ENCODE measurements at places on chromosomes 5 and 9.

DNA sequence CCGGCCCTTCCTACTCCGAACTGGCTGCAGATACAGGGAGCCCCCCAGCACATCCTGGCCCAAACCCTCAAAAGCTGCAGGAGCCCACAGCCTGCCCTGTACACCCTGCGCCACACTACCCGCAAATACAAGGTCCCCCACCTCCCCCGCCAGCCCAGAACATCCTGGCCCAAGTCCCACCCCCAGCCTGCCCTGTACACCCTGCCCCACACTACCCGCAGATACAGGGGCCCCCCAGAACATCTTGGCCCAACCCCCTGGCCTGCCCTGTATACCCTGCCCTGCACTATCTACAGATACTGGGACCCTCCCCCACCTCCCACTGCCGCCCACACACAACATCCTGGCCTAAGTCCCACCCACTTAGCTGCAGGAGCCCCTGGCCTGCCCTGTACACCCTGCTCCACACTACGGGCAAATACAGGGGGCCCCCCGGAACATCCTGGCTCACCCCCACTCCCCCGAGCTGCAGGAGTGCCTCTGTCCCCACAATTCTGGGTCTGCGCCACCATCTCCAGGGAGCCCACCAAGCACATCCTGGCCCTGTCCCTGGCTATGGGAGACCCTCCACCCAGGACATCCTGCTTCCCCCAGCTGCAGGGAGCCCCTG, 8.3 kb downstream of the LPCAT1 start:
- no peak for DNase-seq

DNA sequence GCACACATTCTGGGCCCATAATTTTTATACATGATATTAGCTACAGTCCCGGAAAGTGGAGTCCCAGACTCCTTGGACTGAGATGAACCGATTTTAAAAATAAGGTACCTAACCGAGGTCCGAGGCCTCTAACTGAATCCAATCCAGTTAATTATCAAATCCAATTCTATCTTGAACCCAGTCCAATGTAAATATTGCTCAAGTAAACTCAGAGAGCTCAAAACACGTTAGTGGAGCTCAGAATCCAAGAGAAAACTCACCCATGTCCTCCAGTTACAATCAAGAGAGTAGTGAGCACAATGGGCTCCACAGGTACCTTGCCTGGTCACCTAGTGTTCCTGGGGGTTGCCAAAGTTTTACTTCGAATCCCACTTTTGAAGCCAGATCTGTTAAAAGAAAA, 37.9 kb upstream of the DIRAS2 start:
- no peak for DNase-seq

- no peak for DNase-seq
These were observed 45.8 kb downstream of the KIAA1958 start for GRCh38 chr9:112532427-112532826.

DNA sequence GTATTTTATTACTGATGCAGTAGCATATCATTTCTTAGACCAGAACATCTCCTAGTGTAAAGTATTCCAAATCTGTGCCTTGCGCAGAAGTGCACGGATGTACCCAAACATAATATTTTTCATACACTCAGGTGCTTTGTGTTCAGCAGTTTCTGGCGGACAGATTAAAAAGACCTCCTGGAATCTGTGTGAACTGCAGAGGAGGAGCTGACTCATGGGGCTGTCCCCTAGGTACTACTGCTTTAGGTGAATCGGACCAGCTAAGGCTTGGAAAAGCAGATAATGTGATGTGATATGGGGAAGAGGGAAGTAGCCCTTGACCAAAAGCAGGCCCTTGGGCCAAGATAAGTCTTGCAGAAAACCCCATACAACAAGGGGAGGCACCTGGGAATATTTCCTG, 310.1 kb downstream of the PLK2 start:
- DNase-seq, result no peak

GRCh38 chr9:135736272-135736978, 34.4 kb downstream of the KCNT1 start:
- DNase-seq, result no peak

- DNase-seq, result no peak
These were observed 3.6 kb upstream of the NR5A1 start for GRCh38 chr9:124510650-124511425.

- no peak for DNase-seq
These were observed at the start of gene NME5 for GRCh38 chr5:138138949-138139780. TSS of gene NME5 (minus strand) at chr5:138139428. CDS start at chr5:138138780, 648 bp downstream.

- DNase-seq, result no peak
These were observed 18.1 kb downstream of the LPCAT1 start for GRCh38 chr5:1505506-1506241.

DNA sequence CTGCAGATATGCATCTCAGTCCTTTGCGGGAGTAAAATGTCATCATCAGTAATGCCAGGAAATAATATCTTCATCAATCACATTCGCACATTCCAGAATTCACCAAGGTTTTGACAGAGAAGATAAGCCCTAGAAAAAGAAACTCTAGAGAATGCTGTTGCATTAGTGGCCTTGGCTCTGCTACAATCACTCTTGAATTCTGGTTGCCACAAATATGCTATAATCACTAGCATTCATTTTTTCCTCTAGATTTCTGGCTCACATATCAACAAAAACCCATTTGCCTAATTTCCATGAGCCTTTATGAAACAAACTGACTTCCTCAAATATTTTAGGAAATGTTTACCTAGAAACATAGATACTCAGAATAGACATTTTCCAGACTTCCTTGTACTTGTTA, 653.4 kb downstream of the ANXA1 start:
- no peak for DNase-seq

DNA sequence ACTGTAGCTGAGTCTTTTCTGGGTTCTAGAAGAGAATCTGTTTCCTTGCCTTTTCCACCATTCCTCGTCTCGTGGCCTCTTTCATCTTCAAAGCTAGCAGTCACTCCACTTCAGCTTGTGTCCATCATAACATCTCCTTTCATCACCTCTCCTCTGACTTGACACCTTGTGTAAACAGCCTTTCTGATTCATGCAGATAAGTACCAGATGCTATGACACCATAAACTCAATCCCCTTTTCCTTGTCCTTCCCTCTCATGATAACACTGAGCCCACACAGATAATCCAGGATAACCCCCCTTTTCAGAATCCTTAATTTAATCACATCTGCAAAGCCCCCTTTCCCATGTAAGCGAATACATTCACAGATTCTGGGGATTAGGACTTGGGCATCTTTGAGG, 95.5 kb downstream of the SNX24 start:
- DNase-seq, result no peak

DNA sequence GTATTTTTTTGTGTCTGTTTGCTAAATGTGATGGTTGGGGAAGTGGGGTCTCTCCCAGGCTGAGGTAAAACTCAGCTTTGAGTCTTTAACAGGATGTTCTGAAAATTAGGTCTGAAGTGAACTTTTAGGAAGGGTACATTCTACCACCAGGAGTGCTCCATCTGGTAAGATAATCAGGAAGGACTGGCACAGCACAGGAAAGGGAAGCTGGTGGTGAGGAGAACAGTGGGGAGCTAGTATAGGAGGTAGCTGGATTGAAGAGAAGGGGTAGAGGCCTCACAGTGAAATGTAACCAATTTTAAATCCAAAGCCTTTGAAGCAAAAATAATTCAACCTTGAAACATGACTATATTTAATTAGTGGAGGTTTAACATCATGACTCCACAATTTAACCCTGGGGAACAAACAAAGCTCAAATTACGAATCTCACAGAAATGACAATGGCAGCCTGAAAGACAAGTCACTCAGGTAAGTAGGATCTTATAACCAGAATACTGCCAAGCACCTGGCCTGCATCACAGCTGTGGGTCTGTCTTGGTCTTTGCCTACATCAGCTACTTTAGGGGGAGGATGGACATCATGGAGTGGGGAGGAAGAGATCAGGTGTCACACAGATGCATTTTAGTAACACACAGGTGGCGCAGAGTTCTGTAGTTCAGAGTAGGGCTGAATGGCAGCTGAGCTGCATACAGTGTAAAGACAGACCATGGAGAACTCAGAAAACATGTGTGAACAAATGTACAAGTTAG, 445.3 kb downstream of the DMRT2 start:
- no peak for DNase-seq

- DNase-seq, result no peak
These were observed 1952.6 kb downstream of the MAT2B start for GRCh38 chr5:165457859-165458481.

DNA sequence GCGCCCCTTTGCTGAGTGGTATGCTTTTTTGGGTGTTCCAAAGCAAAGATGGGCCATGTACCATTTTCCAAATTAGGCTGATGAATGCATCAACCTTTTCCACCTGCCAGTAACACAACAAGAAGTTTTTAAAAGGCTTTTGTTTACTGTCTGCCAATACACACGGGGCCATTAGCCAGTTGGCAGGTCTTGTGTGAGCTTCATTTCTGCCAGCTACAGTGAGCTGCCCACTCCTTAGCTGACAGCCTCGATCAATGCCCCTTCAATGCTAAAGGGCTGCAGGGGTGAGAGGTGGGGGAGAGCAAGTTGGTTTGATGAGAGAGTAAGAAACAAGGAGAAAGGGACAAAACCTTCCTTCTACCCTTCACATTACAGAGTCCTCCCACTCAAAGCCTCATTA, 128.7 kb downstream of the C5orf15 start:
- DNase-seq, result no peak

DNA sequence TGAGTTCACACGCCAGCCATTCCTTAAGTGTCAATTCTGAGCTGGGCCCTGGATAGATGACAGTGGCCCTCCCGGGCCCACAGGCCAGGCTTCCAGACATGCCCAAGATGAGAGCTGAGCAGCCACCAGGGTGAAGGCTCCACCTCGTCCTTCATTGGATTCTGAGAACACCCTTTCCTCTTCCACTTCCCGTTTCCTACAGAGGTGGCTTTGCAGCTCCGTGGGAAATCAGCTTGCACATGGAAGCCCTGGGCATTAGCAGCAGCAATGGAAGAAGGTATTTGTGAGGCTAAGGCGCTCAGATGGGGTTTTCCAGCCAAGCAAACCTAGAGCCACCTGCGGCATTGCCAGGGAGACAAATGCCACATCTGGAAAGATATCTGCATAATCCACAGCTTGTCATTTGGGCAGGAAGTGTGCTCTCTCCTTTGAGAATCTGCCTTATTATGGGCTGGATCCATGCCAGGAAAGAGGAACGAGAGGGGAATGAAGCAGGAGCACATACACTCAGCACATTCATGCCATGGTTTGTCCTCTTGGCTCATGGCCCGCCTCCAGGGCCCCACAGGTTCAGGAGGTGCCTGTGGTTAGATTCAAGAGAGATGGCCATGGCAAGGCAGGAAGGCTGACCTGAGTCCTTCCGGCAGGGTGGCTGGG, 34.1 kb downstream of the CFAP77 start:
- DNase-seq, result no peak

- DNase-seq, result no peak
These were observed 76.2 kb upstream of the CHD1 start for GRCh38 chr5:99004960-99005359.

DNA sequence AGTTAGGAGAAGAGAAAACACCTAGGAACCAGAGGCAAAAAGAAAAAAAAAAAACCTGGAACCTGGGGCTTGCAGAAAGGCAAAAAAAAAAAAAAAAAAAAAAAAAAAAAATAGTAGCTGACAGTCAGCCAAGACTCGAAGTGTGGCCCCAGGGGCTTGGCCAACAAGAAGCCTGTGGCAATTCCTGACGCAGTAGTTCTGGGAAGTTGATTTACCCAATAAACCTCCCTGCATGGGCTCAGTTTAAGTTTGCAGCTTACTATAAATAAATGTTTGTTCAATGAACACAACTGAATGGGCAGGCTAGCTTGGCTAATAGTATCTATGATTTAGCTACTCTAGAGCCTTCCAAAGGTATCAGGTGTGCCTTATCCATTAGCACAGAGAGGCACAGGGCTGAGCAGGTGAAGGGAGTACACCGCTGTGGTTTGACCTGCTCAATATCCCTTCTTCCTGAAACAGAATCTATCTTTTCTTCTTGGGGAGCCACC, 21.3 kb upstream of the GLRX start:
- no peak for DNase-seq

GRCh38 chr5:69167493-69167855, 524 bp downstream of the CCNB1 start:
- DNase-seq, result no peak

GRCh38 chr5:131671994-131672655, 37.1 kb upstream of the RAPGEF6 start:
- no peak for DNase-seq

DNA sequence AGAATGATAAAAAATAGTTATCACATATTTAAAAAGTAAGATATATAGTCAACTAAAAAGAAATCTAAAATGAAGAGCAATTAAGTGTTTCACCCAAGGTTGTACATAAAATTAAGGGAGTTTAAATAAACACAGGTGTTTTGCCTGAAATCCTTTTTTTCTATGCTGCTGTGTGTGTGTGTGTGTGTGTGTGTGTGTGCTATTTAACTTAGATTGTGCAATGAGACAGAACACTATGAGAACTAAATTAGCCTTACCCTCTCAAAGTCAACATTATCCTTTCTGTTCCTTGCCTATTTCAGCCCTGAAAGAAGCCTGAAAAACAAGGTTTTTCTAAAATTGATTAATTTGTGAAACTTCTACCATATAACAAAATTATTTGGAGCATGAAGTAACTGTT, 516.2 kb downstream of the ELAVL2 start:
- DNase-seq, result no peak

- DNase-seq, result no peak
These were observed 77.8 kb upstream of the SHISAL2B start for GRCh38 chr5:64612344-64612961.

DNA sequence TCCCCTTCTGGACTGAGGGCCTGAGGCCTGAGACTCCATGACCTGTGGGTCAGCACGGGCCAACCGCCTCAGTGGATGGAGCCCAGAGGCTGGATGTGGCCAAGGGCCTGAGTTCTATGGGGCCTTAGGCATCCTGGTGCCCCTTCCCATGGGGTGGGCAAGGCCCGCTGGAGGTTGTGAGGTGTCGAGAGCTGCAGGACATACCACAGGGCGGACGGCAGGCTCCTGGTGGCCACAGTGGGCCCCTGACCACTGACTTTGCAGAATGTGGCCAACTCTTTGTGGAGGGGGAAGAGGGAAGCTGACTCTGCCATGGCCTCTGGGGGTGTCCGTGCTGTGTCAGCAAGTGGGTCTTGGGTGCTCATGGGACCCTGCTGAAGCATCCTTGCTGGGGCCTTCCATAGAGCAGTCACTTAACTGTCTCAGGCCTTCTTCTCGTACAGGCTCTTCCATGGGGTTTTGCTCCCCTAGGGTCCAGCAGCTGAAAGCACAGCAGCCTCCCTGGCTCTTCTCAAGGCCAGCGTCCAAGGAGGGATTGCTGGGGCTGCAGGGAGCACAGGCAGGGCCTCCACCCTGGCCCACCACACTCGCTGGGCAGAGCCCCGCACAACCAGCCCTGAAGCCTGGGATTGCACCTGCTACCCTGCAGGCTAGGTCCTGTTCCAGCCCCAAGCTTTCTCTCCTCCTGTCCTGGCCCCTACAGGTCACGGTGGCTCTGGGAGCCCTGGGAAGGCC, 21.6 kb upstream of the SLC9A3 start:
- no peak for DNase-seq

DNA sequence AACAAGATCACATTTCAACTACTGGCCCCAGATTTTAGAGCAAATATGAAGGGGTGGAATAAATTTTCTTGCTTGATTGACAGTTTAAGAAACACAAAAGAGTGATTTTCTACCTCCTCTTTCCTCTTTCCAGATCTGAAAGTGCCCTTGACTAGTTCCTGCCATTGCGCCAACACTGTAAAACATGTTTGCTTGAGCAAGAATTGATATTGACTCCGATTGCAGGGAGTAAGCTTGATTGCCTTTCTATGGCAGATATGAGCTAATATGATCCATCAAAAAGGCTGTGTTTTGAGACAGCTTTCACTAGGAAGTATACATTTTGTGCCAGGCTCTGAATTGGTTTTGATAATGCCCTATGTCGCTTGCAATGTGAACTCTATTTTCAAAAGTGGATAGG, 508.8 kb downstream of the SEMA5A start:
- no peak for DNase-seq

Measured in stimulated activated CD4-positive, alpha-beta T cell treated with anti-CD3 and anti-CD28 coated beads, Interleukin-15, amount 100 ng/mL, for 1 hour (primary cell).